Stomach (tissue), 19 donors: ENCODE measurements at places on chromosomes 4 and X.

- DNase-seq, result no peak
These were observed 136.0 kb downstream of the UGT8 start for GRCh38 chr4:114734594-114734993.

GRCh38 chr4:79147251-79147650 is 178.6 kb downstream of the NAA11 start:
- DNase-seq, result no peak

DNA sequence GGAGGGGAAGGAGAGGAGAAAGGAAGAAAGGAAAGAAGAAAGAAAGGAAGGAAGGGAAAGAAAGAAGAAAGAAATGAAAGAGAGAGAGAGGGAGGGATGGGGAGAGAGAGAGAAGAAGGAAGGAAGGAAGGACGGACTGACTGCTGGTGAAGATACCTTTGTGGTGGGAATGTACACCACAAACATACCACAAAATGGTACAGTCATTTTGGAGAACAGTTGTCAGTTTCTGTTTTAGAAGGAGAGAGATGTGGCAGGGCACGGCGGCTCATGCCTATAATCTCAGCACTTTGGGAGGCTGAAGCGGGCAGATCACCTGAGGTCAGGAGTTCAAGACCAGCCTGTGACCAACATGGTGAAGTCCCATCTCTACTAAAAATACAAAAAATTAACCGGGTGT is 40.0 kb upstream of the SHISA3 start:
- DNase-seq, result no peak

GRCh38 chr4:105140684-105141490 is 5.8 kb upstream of the TET2 start:
- peak; percentile 73 for DNase-seq

- peak; percentile 28 for DNase-seq
These were observed 27.3 kb downstream of the CSN3 start for GRCh38 chr4:70269674-70270073.

DNA sequence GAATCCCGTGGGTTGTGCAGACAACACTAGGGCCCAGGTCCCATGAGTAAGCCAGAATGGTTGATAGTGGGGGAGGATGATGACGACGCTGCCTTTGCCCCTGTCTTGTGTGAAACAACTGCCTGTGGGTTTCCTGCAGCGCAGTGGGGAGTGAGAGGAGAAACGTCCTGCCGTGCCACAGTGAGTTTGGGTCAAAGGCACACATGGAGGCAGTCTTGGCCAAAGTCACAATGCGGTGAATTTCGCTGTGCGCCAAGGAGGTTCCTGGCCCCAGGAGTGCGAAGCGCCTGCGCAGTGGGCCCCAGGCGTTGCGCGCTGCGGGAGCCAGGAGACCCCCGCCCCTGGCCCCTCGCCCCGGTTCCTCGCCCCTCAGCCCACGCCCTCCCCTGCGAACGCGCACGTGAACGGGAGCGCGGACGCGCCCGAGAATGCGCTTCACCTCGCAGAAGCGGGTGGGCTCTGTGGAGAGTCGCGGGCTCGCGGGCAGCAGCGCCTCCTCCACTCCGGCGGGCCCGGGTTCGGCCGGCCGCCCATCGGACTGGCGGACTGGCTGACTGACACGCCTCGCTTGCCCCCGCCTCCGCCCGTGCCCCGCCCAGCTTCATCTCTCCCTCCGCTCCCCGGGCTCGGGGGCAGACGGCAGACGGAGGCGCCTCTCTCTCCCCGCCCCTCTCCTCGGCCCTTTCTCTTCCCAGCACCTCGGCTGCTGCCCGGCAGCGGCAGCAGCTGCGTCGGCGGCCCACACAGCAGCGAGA is at the start of gene NUDT10:
Gene NUDT10, plus strand, starts transcription at position 635 of the 755 bp plus-strand sequence. CDS start 144 bp downstream, outside the sequence.
- peak; percentile 84 for DNase-seq

- peak; percentile 68 for DNase-seq
These were observed 13.1 kb downstream of the TCEAL7 start for GRCh38 chrX:103343105-103343504.

DNA sequence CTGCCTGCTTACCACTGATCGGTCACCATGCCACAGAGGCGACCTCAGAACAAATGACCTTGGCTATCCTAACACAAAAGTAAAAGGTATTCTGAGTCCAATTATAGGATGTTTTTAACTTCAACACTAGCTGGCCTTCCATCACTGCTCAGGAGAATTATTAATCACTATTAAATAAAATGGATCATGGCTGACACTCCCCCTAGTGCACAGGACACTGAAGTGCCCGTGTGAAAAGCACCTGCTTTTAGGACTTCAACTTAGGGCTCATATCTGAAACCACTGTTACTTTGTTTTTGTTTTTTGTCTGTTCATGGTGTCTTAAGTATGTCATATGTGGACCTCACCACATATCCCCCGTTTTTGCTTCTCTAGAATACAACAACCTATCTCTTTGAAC is 33.9 kb downstream of the STX18 start:
- no peak for DNase-seq
